Retina (tissue), 1 donor: ENCODE measurements at places on chromosomes 12 and 14.
A peak's percentile ranks its signal among the peaks of the same experiment; 100 is the strongest.

GRCh38 chr12:112978163-112979040 is at the start of gene OAS2:
Gene OAS2 (plus strand): TSS chr12:112978519. CDS start chr12:112978609, 90 bp downstream.
- DNase-seq: no peak

DNA sequence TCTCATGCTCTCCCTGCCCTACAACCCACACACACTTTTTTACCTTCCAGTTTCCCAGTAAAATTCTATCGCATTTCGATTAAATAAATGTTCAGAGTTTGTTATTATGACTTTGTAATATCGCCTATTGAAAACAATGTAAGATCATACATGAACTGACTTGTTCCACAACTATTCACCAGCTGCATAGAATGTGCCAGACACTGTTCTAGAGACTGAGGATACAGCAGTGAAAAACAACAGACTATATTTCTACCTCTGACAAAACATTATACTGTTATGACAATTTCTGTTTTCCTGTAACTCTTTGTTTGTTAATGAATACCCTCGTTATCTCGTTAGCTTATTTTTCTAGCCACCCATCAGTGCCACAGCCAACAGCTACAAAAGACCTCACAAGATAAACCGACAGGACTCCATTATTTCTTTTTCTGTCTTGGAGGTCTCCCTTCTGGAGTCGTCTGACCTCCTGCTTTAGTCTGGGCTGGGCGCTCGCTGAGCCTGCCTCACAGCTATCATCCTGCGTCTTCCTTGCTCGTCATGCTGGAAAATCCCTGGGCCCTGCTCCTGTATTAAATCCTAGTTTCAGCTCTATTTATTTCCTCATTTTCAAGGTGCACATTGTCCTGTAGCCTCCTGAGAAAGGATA is 498.9 kb downstream of the DIO2 start:
- peak; percentile 39 for DNase-seq

GRCh38 chr14:105907276-105907675 is 380.9 kb downstream of the TMEM121 start:
- no peak for DNase-seq

- no peak for DNase-seq
Measured at GRCh38 chr12:105804591-105805265, 334.0 kb downstream of the NUAK1 start.
